ENCODE measurements at places on chromosomes 2 and 18.

GRCh38 chr2:173232956-173233744, 121.5 kb upstream of the CDCA7 start:
- no peak for DNase-seq

DNA sequence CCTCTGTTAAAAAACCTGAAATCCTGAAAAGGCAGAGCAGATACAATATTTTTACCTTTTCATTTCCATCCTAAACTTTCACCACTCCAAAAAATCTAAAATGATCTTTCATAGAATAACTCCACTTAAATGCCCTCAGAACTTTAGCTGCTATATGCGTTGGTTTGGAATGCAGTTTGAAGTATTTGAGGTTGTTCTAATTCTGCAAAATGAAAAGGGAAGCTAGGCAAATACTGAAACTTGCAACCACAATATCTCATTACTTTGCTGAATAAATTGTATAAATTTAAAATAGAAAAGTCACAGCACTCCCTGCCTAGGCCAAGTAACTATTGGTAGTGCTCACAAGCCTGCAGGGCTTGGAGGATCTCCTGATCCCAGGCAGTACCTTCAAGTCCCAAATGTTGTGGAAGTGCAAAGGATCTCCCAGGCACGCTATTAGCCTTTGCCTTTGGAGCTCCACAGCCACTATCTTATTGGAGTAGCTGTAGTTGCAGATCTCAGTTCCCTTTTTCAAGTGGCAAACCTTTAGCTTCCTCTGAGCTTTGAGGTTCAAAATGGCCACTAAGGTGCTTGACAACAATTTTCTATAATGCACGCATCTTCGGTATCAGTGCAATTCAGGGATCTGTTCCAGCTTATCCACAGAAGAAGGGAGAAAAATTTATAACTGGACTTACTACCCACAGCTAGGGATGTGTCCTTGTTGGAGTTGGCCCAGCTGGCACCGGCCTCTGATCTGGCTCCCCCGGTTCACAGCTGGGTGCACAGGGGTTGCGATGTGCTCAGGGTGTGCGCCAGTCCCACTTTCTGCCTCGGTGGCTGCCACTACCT, 43.4 kb upstream of the ANKRD62 start:
- DNase-seq: no peak

- DNase-seq: no peak
Measured at GRCh38 chr18:21203126-21203525, 38.9 kb upstream of the GREB1L start.

GRCh38 chr2:163734881-163735684, 725 bp downstream of the FIGN start:
- no peak for DNase-seq

DNA sequence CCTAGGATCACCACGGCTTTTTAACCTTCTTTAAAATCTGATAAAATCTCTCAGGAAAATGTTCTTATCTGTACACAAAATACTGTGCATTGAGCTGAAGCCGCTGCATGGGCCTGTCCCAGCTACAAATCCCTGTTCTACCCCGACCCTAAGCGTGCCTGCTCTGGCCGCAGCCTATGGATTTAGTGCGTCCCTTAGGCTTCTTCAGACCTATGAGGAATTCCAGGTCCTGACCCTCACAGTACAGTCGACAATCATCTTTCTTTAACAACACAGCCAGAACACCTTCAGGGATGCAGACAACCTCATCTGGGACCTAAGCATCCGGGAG, 477 bp upstream of the WDCP start:
- no peak for DNase-seq

GRCh38 chr2:174761837-174762236, 2.4 kb downstream of the CHRNA1 start:
- no peak for DNase-seq

GRCh38 chr2:29196792-29197788, 81.9 kb downstream of the CLIP4 start:
- DNase-seq: peak; percentile 69

DNA sequence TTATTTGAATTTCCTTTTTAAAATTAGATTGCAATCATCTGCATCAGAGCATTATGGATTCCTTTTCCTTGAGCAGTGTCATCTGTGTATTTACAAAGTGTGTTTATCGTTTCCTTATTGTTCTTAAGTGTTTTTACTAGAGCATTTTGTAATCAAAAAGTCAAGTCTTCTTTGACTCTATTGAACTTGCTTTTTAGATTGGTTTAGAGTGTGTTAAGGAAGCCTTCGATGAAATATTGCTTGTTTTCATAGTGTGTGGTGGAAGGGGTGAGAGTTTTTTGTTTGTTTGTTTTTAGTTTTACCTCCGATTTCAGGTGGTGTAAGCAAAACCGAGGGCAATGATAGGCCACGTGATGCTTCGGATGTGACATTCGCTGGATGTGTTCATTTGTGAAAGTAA, 45.7 kb downstream of the ARHGAP28 start:
- no peak for DNase-seq

DNA sequence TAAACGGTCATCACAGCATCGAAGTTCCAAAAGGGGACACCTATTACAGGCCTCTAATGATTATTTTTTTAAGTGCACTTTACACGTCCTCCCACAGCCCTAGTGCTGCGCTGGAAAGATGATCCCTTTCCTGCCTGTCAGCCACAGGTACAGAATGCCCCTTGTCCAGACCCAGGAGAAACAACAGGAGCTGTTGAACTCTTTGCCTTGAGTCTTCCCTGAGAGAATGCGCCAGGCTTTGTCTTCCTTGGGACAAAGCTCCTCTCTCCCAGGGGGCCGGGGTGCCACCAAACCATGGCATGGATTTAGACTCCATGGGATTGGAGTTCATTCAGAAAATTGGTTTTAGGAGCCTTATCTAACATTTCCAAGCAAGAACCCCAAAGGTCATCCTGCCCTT, 319.0 kb upstream of the SOX11 start:
- no peak for DNase-seq

- no peak for DNase-seq
Measured at GRCh38 chr2:176612736-176613135, 343.5 kb downstream of the MTX2 start.

DNA sequence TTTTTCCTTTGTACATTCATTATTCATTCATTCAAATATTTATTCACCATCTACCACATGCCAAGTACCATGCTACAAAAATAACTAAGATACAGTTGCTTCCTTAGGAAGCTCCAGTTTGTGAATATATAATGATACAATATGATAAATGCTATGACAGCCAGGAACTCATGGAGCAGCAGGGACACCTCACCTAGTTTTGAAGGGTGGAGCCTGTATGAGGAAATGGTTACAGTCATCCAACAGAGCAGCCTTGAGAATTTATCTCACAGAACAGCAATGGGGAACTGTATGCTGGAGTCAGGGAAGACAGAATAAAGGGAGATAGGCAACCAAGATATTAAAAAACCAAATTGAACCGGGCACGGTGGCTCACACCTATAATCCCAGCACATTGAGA, 124.0 kb downstream of the OSBPL1A start:
- DNase-seq: no peak

- DNase-seq: no peak
Measured at GRCh38 chr2:219437690-219438206, 3.1 kb downstream of the SPEG start.

DNA sequence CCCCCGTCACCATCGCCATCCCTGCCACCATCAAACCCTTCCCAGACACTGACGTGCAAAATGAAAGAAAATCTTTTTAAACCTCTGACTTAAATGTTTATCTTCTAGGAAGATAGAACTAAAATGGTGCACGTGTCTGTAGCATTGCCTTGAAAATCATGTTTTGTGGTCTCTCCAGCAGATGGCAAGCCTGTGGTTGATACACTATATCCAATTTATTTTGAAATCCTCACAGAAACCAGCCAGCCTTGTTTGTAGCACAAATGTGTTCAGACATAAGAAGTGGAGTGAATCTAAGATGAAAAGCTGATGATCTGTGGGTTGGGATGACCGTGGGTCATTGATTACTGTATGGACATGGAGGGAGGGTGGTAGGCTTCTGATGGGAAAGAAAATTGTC, 436.2 kb upstream of the SMIM21 start:
- DNase-seq: no peak

DNA sequence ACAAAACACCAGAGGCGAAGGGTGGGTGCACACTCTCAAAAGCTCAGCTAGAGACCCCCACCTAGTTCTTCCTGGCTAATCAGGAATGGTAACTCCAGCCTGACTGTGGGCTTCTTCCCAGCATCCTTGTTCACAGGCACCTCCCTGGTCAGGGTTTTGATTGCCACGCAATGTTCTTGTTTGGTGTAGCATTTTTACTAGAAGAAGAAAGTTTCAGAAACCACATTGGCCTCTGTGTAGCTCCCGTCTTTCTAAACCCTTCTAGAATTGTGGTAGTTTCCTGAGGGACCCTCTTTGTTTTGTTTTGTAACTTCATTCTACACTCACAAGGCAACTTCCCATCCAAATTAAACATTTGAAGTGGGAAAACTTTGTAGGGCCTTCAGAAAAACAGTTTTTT, 254.5 kb upstream of the EPAS1 start:
- DNase-seq: no peak

GRCh38 chr2:113979191-113980128, 89.6 kb downstream of the ACTR3 start:
- no peak for DNase-seq

- no peak for DNase-seq
Measured at GRCh38 chr18:78635093-78635800, 344.4 kb upstream of the SALL3 start.

GRCh38 chr2:105215586-105216192, 25.9 kb upstream of the GPR45 start:
- no peak for DNase-seq

- no peak for DNase-seq
Measured at GRCh38 chr2:33509908-33510585, 33.6 kb downstream of the RASGRP3 start.

Data from breast epithelium (tissue), 4 donors.